ENCODE measurements at places on chromosomes 2 and 18. TPM values are rescaled to one million over a fixed set of nuclear protein-coding genes. Genes with fewer than 3 reads are reported as not detected.

- H3K27ac ChIP-seq: no peak overlapping the region
- H3K4me3 ChIP-seq: no peak overlapping the region
- DNase-seq: no peak
- no peaks in the 10 kb centered on the region for H3K4me1 ChIP-seq
Observed at GRCh38 chr2:17780546-17780945, 26.6 kb downstream of the GEN1 start.

DNA sequence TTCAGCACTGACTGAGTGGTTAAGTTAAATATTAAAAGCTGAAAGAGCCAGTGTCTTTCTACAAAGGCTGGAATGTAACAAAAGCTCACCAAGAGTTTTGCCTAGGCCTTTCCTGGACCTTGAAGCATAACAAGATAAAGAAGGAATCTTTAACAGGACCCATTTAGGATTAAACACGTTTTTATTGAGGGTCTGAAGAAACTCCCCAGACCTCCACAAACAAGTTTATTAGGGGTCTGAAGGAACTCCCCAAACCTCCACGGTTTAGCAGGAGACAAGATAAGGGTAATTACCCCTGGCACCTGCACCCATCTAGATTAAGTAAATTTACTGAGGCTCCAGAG, 104.0 kb downstream of the ACAA2 start:
- no peaks in the 10 kb centered on the region for H3K27me3 ChIP-seq
- H3K4me1 ChIP-seq: no peaks in the 10 kb centered on the region
- DNase-seq: no peak

- H3K36me3 ChIP-seq: no peaks in the 10 kb centered on the region
- no peak overlapping the region for H3K4me3 ChIP-seq
- no peaks in the 10 kb centered on the region for H3K27me3 ChIP-seq
- no peak overlapping the region for H3K27ac ChIP-seq
- no peak for DNase-seq
- no peaks in the 10 kb centered on the region for H3K4me1 ChIP-seq
Observed at GRCh38 chr2:218419630-218420216, 800 bp downstream of the VIL1 start.

- no peaks in the 10 kb centered on the region for H3K27me3 ChIP-seq
- no peaks in the 10 kb centered on the region for H3K4me1 ChIP-seq
- no peak overlapping the region for H3K27ac ChIP-seq
Observed at GRCh38 chr2:38556006-38556801, 46.5 kb downstream of the HNRNPLL start.

- no peak overlapping the region for H3K27ac ChIP-seq
- no peaks in the 10 kb centered on the region for H3K36me3 ChIP-seq
- DNase-seq: no peak
- H3K4me1 ChIP-seq: peaks cover 4% of the 10 kb centered on the region
- no peaks in the 10 kb centered on the region for H3K27me3 ChIP-seq
- no peak overlapping the region for H3K4me3 ChIP-seq
Observed at GRCh38 chr18:39840406-39840805, 2114.6 kb upstream of the PIK3C3 start.

Gene LYG2
- total RNA-seq: not detected

Gene MALL
- 40.1 TPM for total RNA-seq

Gene SRBD1
- 16.5 TPM for total RNA-seq

Gene UGT1A10
- total RNA-seq: not detected

- H3K4me3 ChIP-seq: no peak overlapping the region
- DNase-seq: no peak
- no peaks in the 10 kb centered on the region for H3K36me3 ChIP-seq
- no peaks in the 10 kb centered on the region for H3K27me3 ChIP-seq
- H3K4me1 ChIP-seq: no peaks in the 10 kb centered on the region
Observed at GRCh38 chr2:44769349-44770011, 172.0 kb upstream of the SIX3 start.

Gene UGT1A4
- not detected for total RNA-seq

All from prostate gland (tissue), 2 donors.